ENCODE measurements at places on chromosomes 3 and 15.

- DNase-seq, result peak; percentile 90
These were observed 30.7 kb downstream of the XXYLT1 start for GRCh38 chr3:195240171-195240701.

GRCh38 chr15:95662638-95663037 lies 667.9 kb upstream of the NR2F2 start:
- no peak for DNase-seq

GRCh38 chr3:129953621-129954020 lies 20.9 kb upstream of the TRH start:
- no peak for DNase-seq

GRCh38 chr3:153137626-153138025 lies 24.4 kb upstream of the RAP2B start:
- DNase-seq, result no peak

DNA sequence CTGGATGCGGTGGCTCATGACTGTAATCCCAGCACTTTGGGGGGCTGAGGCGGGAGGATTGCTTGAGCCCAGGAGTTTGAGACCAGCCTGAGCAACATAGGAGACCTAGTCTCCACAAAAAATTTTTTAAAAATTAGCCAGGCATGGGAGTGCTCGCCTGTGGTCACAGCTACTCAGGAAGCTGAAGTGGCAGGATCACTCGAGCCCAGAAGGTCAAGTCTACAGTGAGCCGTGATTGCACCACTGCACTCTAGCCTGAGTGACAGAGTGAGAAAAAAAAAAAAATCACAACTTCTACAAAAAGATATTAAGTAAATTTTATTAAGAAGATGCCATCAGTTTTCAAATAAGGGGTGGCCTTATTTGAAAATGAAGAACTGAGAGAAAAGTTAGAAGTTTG lies 11.9 kb upstream of the PLA2G4D start:
- no peak for DNase-seq

DNA sequence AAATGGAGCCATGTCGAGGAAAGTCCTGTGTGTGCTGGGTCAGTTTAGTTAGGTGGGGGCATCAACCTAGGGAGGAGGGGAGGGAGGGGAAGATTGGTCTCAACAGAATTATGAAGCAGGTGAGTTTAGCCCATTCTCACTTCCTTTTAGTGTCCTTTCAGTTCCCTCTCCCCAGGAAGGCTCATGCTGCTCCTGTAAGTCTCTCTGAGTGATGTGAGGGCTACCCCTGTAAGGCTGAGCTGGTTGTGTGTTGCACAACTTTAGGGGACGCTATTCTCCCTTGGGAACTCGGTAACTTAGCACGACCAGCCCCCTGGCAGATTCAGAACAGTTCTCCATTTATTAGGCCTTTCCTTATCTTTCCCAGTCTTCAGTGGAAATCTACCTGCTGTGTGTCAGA lies 21.2 kb downstream of the IL5RA start:
- DNase-seq, result no peak

- peak; percentile 93 for DNase-seq
These were observed 2.3 kb upstream of the MBNL1 start for GRCh38 chr3:152266221-152266995.

- DNase-seq, result no peak
These were observed 32.2 kb downstream of the MCTP2 start for GRCh38 chr15:94263341-94264273.

DNA sequence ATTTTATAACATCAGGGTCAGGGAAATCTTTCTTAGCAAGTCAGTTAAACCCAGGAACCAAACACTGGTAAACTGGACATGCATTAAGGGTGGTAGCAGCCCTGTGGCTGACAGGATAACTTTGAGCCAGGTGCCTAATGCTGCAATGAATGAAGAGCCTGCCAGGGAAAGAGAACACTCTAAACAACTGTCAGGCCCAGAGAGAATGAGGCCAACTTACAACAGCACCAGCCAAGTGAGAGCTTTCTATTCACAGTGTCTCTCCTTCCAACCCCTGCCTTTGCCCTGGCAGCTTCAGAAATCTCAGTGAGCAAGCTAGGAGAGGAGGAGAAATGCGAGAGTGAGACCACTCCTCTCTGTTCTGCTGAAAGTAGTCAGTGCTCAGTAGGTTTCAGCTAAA lies 50.4 kb upstream of the ATP2C1 start:
- no peak for DNase-seq

DNA sequence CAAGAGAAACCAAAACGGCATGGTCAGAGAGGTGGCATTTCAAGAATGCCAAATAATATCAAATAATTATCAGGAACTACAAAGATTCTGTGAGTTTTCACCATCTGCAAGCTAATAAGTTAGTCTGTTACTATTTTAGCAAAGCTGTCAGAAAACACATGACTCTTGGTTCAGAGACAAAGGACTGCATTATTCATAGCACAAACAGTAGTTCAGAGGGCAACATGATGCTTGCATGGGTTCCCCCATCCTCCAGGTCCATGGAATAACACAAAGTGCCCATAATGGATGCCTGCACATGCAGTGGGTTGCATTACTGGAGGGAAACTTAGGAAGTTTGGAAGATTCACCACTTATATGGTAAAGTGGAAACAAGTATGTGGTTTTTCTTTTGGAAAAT lies 228.8 kb upstream of the ALCAM start:
- no peak for DNase-seq

DNA sequence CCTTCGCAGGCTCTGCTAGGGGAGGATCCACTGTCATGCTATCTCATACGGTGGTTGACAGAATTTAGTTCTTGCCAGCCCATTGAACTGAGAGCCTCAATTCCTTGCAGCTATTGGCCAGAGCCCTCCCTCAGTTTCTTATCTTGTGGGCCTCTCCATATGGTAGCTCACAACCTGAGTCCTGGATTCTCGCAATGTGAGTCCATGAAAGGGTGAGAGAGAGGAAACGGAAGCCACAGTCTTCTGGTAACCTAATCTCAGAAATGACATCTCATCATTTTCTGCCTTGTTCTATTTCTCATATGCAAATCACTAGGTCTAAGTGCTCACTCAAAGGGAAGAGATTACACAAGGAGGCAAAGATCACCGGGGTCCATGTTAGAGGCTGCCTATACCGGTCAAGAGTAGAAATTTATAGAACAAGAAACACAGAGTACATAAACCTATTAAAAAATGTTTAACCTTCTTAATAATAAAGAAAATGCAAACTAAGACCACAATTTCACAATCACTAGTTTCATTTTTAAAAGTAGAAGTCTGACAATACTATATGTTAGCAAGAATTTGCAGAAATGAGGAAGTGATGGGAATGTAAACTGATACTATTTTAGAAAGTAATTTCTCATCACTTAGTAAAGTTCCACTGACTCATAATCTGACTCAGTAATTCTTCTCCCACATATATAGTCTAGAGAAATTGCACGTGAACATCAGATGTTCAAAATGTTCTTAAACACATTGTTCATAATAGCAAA lies 378.4 kb upstream of the AGTR1 start:
- no peak for DNase-seq

GRCh38 chr15:66102563-66103292 lies 150.8 kb downstream of the MEGF11 start:
- DNase-seq, result no peak

DNA sequence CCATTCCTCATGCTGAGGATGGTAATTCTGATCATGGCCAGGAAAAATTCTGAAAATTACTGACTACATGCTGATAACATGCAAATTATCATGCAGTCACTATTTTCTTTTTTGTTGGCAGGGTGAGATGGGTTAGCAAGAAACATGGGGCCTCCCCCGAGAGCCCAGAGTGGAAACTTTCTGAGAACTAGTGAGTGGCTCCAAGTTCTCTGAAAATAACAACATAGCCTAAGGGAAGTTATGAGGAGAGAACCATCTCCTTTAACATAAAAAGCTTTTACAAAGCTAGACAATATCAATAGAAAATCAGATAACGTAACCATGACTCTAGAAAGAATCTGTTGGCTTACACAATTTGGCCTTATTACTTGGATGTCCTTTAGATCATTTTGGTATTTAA lies 254.2 kb downstream of the PLOD2 start:
- DNase-seq, result no peak

DNA sequence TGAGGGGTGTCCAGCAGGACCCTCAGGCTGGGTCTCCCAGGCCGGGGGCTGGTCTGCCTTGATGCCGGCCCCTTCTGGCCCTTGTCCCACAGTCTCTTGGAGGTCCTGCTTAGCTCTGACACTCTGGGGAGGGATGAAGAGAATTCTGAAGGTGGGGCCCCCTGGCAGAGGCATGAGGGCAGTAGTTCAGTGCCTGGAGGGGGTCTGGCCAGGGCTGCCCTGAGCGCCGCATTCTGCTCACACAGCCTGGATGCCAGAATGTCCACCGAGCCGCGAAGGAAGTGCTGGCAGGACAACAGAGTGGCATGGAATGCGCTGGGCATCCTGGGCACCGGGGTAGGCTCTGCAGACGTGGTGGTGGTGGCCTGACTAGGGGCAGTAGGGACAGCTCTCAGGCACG lies 55.5 kb downstream of the SMAD6 start:
- no peak for DNase-seq

- DNase-seq, result no peak
These were observed at the start of gene SEMA4B for GRCh38 chr15:90201130-90201943. TSS of gene SEMA4B (plus strand) at chr15:90201330. CDS start at chr15:90201579, 249 bp downstream.

DNA sequence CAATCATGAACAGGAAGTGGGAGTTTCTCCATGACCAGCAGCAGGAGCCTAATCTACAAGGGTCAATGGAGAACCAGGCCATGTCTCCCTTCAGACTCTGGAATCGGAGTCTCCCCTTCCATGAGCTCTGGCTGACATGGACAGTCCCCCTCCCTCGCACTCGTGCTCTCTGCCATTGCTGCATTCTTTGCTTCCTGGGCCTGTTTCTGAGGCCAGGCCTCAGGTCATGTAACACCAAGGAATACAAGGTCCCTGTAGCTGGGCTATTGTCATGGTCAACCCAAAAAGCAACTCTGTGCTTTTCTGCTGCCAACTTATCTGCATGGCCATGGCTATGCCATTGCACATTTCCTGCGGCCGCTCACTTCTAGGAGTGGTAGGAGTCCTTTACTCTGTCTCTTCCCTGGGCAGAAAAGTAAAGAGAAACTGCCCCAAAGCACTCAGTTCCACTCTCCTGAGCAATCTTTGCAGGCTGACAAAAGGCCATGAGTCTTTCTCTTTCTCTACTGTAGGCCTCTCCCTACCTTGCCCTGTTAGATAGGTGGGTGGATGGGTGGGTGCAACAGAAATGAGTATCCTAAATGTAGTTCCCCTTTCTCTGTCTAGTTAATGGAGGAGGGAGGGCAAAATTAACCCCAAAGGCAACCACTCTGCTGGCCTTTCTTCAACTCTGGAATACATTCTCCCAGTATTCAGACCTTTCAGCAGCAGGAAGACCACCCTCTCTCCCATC lies 40.8 kb upstream of the PROK2 start:
- DNase-seq, result no peak

- no peak for DNase-seq
These were observed 116.6 kb downstream of the NTRK3 start for GRCh38 chr15:88139936-88140335.

GRCh38 chr3:15360788-15361493 lies 28.6 kb upstream of the SH3BP5 start:
- no peak for DNase-seq

- no peak for DNase-seq
These were observed 47.8 kb upstream of the CDAN1 start for GRCh38 chr15:42784705-42785104.
